CD4-positive, alpha-beta T cell treated with Interleukin-4 for 1 hour (primary cell): ENCODE measurements at places on chromosomes 11 and 22.

DNA sequence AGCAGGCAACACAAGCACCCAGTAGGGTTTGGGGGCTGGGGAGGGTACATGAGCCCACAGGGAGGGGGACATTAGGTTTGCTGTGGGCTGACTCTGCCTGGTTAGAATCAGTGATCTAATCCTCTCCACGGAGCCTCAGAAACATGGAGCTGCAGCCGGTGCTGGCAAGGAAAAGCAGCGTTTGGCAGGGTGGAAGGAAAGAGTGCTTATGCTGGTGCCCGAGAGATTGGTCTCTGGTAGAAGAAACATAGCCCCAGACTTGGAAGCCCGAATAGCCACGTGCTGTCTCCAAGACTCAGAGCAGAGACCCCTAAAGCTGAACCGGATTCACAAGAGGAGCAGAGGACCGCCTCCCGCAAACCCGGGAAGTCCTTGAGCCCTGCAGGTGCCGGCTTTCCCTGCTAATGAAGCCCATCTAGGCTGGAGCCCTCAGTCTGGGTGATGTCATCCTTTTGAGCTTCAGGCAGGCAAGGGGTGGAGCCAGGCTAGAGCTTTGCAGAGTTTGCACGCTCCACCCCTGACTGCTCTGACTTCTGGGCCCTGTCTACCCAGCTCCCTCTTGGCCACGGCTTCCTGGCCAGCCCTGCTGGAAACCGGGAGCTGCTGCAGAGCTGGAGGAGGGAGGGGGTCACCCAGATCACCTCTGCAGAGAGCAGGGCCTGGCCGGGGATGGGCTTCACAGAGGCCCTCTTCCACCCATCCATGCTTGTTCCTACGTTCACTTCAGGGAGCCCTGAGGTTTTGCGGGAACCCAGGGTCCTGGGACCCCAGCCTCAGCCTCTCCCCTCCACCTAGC is 35.0 kb upstream of the JAM3 start:
- DNase-seq, result peak; percentile 58

DNA sequence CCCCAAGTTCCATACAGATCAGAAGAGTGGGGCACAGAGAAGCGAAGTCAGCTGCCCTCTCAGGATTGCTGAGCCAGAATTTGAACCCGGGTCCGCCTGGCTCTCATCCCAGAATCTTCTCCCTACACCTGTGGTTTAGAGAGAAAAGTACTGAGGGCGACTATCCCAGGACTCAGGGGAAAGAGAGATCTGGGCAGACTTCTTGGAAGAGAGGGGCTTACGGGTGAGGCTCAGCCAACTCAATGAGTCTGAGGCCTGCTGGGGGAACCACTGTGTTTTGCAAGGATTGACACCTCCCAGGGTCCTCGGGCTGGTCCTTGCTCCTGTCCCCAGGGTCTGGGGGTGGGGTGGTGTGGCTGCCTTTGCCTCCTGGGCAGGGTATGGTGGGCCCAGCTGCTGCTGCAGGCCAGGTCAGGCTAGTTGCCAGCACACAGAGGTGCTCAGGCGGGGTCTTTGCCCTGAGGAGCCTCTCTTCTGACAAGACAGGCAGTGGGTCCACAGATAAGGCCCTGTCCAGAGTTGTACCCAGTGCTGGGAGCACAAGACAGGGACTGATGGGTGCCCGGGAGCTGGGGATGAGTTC is 1.2 kb downstream of the CAPN5 start:
- DNase-seq, result no peak

DNA sequence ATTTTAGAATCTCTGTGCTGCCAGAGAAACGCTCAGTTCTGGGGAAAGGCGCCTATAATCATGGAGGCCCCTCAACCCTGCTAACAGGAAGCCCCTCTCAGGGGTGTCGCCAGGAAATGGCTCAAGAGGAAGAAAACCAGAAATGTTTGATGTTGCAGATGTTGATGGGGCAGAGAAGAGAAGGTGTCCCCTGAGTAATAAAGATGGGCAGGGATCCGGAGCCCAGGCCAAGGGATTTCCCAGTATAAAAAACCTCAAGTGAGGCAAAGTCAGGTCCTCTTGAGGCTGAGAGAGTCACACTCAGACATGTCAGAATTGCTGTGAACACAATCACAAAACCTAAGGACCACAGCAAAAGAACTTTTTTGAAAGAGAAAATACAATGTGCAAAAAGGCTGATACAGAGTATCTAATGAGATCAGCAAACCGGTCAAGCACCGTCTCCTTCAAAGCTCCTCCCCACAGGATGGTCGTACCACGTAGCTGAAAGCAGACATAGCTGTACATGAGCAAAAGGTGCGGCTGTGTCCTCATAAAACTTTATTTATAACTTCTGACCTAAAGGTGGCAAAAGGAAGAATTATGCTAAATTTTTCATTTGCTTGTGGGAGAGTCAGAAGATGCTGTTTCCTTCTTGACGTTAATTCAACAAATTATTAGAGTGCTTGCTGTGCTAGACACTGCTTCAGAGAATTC is 12.2 kb downstream of the MOV10L1 start:
- DNase-seq, result no peak

DNA sequence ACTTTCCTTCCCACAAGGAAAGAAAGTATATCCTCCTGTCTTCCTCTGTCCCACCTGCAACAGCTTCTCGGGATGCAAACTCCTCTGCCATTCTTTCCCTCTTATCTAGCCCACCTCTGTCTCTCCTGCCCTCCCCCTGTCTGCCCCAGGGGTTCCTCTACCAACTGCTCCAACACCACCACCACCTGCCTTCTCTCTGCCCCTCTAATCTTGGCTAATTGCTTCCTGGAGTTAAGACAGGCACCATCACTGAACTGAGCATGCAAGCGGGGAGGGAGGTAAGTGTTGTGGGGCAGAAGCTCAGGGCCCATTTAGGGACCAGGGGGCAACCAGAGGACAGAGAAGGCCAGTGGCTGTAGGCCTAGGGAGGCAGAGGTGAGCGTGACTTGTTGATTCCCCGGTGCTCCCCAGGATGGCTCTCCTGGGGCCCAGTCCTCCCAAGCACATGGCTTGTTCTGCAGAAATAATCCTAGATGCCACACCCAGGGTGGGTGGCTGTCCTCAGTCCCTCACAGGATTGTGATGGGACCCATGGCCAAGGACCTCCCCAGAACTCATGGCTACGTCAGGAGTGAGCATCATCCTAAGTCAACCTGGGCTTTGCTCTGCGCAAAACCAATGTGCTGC is 111.1 kb downstream of the TP53I11 start:
- DNase-seq, result no peak

GRCh38 chr22:19105867-19106802 is 16.1 kb downstream of the DGCR2 start:
- peak; percentile 62 for DNase-seq

DNA sequence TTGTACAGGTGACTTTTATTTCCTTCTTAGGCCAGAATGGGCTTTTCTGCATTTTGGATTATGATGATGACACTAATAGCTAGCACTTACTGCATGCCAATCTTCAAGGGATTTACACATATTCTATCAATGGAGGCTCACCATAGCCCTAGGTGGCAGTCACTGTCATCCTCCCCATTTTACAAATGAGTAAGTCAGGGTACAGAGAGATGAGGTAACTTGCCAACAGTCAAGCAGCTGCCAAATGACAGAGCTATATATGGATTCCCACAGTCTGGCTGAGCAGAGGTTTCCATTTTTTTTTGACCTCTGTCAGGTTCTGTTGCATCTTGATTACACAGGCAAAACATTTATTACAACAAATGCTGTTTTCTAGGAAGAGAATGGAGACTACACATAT is 23.8 kb upstream of the C11orf96 start:
- no peak for DNase-seq
